Right renal cortex interstitium (tissue), 3 donors: ENCODE measurements at places on chromosomes 12 and 14.

DNA sequence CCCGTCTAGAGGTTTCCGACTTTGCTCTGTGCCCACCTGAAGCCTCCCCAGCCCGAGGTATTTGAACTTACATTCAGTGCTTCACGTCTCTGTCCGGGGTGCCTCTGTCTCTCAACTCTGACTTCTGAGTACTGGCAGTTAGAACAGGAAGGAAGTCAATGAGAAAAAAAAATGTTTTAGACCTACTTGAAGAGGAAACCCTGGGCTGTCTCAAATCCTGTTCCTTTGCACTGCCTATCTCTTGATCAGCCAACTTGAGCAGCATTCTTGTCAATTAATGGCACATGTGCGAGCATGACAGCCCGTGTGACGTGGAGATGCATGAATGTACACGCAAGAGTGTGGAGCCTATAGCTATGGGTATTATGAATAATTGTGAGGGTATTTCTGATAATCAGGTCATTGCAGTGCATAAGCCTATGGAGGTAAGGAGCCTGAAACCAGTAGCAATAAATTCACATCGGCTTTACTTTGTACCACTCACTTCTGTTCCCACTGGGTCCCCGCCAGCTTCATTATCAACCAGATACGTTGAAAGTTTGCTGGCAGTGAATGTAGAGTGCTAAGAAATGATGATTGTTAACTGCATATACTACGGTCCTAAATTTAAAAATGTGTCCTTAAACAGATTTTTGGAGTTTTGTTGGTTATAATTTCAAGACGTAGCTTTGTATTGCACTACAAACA is at the start of gene ARHGDIB:
ARHGDIB (minus strand) TSS at position 136 of the 687 bp plus-strand sequence. CDS start 10,889 bp downstream, outside the sequence.
- DNase-seq, result no peak

DNA sequence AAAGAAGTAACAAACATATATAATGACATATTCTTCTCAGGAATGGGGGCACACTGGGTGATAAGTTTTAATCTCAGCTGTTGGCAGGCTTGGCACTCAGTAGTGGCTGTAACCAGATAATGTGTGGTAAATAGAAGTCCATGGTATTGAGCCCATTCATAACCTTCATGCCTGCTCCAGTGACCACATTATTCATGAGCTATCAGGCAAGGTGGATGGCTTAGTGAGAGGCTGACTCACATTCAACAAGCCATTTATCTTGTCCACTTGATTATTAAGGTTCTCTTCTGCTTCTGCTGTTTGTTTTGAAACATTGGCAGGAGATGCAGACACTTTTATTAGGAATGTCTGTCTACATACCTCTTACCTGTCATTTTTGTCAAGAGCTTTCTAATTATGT is 950.4 kb upstream of the LRFN5 start:
- DNase-seq, result no peak

GRCh38 chr12:5965950-5966383 is 20.9 kb upstream of the ANO2 start:
- no peak for DNase-seq

DNA sequence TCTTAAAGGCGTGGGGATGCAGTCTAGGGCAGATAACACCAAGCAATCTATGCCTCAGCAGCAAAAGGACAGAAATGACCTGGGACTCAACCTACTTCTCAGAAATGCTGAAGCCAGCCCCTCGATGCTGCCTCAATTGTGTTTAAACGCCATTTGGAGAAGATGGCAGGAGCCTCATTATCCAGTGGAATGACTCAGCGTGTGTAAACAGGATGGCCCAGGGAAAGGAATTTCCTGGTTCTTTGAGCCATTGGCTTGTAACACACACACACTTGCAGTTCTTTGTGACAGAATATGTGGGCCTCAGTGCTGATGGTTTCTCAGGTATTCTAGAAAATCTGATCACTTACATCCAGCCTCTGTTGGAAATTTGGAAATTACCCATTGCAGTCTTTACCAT is 154.3 kb downstream of the NTF3 start:
- no peak for DNase-seq

DNA sequence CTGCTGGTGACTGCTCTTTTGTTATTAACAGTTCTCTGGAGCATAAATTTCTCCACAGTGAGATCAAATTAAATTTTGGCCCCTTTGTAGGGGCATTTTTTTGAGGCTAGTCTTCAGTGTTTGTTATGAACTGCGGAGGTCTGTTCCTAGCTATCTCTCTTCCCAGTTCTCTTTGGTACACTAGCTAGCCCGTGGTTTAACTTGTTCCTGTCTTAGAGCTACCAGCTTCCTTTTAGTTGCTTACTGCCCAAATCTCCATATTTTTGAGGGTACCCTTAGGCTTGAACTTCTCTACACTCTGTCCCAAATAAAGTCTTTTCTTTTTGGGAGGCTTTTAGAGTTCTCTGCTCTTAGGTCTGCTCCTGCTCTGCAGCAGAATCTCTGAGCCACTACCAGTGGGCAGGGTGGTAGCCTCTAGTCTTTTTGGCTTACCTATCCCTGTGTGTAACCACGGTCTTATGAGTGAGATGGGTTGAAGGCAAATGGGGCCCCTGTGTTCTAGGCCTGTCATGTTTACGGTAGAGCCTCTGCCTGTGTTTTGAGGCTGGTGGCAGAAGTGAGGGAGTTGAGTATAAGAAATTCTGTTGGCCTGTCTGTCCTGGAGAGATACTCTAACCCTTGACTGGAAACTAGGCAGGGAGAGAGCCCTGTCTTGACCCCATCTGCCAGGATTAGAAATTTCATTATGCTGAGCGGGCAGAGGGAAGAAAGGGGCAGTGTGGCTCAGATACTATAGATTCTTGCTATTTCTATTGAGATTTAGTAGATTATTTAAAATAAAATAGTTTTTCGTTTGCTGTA is 21.0 kb downstream of the CNOT2 start:
- no peak for DNase-seq

DNA sequence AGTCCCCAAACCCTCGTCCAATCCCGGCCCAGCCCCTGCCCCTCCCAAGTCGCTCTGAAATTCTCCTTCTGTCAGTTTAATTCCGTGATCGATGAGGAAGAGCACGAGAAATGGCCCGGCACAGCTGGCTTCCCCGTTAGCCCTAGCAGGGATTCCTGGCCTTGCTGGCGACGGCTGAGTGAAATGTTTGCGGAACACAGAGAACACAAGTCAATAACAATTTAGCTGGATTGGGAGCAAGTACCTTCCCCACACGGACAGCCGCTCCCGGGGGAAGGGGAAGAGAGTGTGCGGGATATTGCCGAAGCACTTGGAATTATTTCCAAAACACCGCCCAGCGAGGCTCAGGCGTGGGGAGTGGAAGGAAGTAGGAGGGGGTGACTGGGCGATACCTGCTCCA is 134.6 kb downstream of the RBM19 start:
- DNase-seq, result no peak

GRCh38 chr12:4819654-4820053 is 90.1 kb upstream of the KCNA1 start:
- DNase-seq, result no peak

DNA sequence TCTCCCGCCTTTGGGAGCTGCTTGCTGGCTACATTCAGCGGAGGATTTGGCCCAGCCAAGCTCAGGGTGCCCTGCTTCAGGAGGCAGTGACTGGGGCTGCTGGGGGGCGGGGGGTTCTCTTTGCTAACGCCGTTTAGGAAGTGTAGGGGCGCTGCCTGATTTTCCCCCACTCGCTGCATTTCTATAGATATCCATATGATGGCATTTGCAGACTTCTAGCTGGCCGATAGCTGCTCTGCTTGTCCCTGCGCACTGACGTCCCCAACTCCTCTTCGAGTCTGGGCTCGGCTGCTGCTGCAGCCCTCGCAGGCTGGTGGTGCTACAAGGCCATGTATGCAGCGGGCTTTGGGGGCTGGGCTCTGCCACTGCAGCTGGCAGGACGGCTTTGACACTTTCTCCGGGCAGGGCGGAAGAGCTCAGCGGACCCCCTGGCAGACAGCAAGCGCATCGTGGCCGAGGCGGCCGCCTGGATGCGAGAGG is 3.1 kb downstream of the LRFN5 start:
- DNase-seq, result peak; percentile 63

DNA sequence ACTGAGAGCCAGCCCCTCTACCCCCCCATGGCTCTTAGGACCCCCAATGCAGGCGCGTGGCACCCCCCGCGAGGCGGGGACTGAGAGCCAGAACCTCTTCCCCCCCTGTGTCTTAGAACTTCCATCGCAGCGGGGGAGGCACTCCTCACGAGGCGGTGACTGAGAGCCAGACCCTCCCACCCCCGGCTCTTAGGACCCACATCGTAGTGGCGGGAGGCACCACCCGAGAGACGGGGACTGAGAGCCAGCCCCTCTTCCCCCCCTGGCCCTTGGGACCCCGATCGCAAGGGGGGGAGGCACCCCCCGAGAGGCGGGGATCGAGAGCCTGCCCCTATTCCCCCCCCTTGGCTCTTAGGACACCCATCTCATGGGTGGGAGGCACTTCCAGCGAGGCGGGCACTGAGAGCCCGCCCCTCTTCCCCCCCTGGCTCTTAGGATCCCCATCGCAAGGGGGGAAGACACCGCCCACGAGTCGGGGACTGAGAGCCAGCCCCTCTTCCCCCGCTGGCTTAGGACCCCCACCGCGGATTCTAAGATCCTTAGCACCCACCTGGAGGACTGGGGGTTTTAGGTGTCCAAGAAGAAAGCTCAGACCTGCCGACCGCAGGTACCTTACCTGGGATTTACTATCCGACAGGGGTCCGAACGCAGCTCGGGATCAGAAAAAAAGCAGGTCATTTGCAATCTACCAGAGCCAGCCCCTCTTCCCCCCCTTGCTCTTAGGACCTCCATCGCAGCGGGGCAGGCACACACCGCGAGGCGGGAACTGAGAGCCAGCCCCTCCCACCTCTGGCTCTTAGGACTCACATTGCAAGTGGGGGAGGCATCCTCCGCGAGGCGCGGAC is 44.9 kb downstream of the DDX11 start:
- no peak for DNase-seq

DNA sequence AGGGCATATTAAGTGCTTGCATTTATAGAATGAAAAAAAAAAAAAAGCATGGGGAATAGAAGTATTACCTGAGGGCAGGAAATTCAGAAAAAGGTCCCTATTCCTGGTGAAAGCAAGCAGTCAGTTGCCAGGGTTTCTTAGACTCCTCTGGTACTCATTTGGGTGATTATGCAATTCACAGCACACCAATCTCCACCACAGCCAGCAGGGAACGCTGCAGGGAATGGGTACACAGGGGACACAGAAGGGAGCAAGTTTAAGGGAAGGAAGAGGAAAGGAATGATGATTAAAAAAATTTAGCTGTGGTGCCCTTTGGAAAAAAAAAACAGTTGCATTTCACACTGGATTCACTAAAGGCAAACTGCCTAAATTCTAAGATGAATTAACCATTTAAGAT is 14.2 kb downstream of the BLTP3B start:
- no peak for DNase-seq

DNA sequence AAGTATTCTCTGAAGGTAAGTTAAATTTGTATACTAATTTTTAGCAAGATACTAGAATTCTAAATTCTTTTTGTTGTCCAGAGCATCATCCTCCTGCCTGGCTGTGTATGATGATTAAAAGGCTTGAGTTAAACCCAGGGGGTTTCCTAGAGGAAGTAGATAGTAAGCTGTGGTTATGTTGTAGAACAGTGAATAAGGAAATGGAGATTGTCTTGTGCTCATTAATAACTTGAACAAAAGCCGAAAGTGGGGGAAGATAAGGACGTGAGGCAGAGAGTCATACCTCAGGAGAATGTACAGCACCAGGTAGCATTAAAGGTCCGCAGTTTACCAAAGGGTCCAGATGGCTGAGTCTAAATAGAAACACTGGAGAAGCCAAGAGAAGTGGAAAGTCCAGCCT is 42.0 kb downstream of the CKB start:
- no peak for DNase-seq

DNA sequence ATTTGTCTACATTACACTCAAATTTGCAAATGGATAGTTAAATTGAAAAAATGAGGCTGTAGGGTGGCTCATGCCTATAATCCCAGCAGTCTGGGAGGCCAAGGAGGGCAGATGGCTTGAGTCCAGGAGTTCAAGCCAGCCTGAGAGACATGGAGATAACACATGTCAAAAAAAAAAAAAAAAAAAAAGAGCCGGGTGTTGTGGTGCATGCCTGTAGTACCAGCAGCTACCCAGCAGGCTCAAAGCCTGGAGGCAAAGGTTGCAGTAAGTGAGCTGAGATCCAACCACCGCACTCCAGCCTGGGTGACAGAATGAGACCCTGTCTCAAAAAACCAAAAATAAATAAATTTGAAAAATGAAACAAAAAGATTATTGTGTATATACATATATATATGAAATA is 119.9 kb upstream of the MGAT4C start:
- DNase-seq, result no peak

GRCh38 chr12:18581232-18581962 is 156.4 kb downstream of the PLCZ1 start:
- DNase-seq, result no peak

DNA sequence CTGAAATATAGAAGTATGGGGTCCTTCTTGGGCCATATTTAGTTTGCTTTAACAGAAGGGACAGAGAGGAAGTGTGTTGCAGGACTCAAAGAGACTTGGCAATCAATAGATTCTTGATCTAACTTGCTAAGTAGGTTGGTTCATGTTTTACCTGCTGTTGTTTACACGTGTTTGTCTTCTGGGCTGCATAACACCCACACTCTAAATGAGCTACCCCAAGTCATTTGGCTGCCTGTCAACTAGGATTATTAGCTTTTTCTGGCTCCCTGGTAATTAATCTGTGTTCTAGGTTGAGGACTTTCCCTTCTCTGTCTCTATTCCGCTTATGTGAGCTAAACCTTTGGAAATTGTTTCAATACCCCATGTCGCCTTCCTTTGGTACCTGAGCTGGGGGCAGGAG is 10.1 kb upstream of the TBPL2 start:
- no peak for DNase-seq

- DNase-seq, result no peak
These were observed 21.4 kb downstream of the ZNF641 start for GRCh38 chr12:48329199-48329939.

- no peak for DNase-seq
These were observed 10.3 kb downstream of the TBPL2 start for GRCh38 chr14:55430024-55430690.

GRCh38 chr14:33068040-33068439 is 129.4 kb downstream of the NPAS3 start:
- no peak for DNase-seq

GRCh38 chr12:122836027-122836921 is 1.0 kb downstream of the HIP1R start:
- DNase-seq, result no peak

- no peak for DNase-seq
These were observed 231.9 kb downstream of the SLC25A21 start for GRCh38 chr14:36940476-36940875.

DNA sequence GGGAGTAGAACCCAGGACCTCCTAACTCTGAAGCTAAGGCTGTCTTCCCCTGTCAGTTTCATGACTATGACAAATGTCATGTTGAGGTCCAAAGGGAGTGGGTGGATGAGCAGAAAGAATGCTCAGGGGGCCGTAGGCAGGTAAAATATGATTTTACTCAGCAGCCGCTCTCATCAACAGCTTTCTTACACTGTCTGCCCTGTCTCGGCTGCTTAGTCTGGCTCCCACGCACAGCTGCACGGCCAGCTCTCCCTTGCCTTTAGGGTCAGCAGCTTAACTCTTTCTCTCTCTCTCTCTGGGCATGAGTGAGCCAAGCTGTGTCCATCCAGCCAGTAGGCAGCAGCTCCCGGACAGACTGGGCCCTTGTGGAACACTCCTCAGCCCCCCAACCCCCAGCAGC is 95.2 kb downstream of the GCH1 start:
- no peak for DNase-seq
